ENCODE measurements at places on chromosomes 3 and 15. TPM values are rescaled to one million over a fixed set of nuclear protein-coding genes. Genes with fewer than 3 reads are reported as not detected.

DNA sequence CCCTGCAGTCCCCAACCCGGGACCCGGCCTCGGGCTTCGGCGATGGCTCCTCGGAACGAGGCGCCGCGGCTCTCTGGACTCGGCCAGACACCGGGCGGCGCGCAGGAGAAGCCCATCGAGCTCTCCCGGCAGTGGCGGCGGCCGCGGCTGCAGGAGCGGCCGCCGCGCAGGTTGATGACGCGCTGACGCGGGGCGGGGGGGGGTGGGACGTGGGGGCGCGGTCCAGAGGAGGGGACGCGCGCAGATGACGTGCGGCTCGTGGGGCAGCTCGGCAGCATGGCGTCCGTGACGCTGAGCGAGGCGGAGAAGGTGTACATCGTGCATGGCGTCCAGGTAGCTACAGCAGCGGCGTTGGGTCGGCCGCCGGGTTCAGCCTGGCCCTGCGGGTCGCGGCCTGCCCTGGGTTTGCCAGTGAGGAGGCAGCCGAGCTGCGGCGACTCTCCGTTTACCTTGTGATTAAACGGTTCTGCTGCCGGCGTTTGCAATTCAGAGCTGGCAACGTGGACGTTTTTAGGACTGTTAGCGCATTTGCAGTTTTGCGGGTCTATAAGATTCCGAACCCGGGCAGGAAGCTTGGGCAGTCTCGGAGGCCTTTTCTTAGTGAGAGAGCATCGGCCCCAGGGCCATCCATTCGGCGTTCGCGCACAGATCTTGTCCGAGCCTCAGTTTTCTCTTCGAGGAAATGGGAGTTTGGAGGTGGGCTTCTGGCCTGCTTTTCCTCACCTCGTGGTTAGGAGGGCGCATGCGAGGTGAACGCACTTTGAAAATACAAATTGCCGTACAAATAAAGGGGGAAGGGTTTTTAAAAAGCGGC lies at the start of the genes EXOSC7 and ZDHHC3:
Gene EXOSC7 (plus strand): TSS at position 243 of the 814 bp plus-strand sequence. CDS start 34 bp downstream, at position 277.
Gene ZDHHC3 (minus strand): TSS at position 173 of the 814 bp plus-strand sequence. CDS start 16,738 bp downstream, outside the sequence.
- peak; percentile 38 for DNase-seq

- DNase-seq: no peak
Measured at GRCh38 chr3:39137991-39138803, 15.2 kb downstream of the CSRNP1 start.

- DNase-seq: no peak
Measured at GRCh38 chr3:188925376-188925775, 246.4 kb upstream of the TPRG1 start.

- peak; percentile 96 for DNase-seq
Measured at GRCh38 chr3:161314836-161315395, 56.4 kb downstream of the SPTSSB start.

DNA sequence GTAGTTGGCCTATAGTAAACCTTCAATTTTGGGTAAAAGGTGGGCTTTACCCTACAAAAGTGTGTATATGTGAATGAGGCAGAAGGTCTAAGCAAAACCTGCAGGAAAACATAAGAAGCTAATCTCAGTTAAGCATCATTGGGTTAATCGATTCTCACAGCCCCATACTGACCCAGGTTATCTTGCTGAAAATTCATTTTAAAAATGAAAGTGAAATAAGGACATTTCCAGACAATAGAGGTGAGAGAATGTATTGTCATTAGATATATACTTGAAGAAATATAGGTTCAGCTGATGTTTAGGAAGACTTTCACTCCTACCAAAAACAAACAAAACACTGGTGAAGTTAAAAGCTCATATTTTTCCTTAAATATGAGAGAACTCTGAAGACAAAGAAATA lies 85.6 kb downstream of the MCF2L2 start:
- DNase-seq: no peak

DNA sequence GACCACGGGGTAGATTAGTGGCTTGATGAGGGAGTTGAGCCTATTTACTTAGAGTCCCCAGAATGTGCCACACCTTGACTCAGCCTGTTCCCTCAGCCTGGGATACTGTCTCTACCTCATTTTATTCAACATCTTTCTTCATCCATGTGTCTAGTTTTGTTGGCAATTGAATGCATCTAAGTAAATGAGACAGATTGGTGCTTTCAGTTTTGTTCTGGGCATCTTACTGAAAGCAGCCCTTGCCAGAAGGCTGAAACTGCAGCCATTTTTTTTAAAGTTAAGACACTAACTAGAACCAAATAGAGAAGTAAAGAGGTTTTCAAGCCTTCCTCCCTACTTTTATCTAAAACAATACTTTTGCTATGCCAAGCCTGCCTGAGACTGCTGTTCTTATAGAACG lies 246.8 kb downstream of the SLCO3A1 start:
- DNase-seq: no peak

DNA sequence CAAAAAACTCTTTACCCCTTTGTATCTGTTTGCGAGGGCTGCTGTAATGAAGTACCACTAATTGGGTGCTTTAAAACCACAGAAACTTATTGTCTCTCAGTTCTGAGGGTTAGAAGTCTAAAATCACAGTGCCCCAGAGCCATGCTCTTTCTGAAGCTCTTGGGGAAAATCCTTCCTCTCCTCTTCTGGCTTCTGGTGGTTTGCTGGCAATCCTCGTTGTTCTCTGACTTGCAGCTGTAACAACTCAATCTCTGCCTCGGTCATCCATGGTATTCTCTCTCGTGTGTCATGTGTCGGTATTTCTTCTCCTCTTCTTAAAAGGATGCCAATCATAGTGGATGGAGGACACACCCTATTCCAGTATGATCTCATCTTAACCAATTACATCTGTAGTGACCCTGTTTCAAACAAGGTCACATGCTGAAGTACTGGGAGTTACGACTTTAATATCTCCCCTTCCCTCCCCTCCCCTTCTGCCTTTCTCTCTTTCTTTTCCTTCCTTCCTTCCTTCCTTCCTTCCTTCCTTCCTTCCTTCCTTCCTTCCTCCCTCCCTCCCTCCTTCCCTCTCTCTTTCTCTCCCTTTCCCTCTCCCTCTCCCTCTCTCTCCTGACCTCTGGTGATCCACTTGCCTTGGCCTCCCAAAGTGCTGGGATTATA lies 6.5 kb upstream of the ARL8B start:
- DNase-seq: no peak

- DNase-seq: no peak
Measured at GRCh38 chr3:124261306-124261705, 269.4 kb upstream of the ROPN1 start.

DNA sequence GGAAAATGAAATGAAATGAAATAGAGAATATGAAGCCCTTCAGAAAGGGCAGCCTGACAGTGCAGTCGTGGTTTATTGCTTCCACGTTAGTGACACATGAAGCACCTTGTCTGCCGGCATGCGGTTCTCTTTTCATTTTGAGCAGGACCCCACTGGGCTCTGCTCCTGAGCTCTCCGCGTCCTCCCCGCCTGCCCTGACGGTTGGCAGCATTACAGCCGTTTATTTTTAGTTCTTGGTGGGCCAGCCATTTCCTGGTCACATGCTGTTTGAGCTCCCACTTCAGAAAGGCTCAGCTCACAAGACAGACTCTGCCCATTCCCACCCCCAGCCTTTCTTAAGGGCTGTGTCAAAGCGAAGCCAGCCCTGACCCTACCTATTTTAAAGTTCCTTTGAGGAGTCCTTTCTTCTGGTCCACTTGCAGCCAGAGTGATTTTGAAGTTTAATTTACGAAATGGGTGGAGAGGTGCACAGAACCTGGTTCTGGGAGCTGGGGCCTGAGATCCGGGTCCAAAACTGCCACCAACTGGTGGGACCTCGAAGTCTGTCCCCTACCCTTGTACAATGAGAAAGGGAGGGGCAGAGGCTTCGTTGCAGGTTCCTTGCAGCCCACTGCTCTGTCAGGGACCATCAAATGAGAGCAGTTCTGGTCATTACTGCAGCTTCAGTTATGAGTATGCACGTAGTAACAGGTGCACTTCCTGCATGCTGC lies 60.1 kb downstream of the MGLL start:
- no peak for DNase-seq

DNA sequence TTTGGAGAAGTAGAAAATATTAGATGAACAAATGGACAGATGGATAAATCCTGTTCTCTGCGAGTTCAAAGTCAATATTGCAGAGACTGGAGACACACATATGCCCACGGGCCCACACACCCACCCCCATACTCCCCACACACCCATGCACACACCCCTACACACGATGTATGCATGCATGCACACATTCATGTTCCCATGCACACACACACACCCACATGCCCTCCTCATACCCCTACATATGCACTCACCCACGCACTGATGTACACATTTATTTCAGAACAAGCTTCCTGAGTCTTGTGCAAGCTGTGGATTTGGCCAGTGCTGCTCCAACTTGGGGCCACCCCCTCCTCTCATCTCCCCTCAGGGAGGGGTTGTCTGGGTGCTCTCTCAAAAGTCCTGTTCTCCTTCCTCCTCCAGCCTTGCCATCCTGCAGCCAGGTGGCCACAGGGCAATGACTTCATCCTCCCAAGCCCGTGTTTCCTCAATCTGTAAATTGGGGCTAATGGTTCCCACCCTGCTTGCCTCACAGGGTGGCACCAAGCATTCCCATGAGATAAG lies 16.4 kb downstream of the MAPKAPK3 start:
- no peak for DNase-seq

GRCh38 chr3:173876476-173876875 lies 478.9 kb downstream of the NLGN1 start:
- no peak for DNase-seq

- DNase-seq: no peak
Measured at GRCh38 chr15:57098896-57099295, 180.5 kb downstream of the TCF12 start.

GRCh38 chr3:113747283-113748046 lies 630 bp downstream of the ATP6V1A start:
- no peak for DNase-seq

DNA sequence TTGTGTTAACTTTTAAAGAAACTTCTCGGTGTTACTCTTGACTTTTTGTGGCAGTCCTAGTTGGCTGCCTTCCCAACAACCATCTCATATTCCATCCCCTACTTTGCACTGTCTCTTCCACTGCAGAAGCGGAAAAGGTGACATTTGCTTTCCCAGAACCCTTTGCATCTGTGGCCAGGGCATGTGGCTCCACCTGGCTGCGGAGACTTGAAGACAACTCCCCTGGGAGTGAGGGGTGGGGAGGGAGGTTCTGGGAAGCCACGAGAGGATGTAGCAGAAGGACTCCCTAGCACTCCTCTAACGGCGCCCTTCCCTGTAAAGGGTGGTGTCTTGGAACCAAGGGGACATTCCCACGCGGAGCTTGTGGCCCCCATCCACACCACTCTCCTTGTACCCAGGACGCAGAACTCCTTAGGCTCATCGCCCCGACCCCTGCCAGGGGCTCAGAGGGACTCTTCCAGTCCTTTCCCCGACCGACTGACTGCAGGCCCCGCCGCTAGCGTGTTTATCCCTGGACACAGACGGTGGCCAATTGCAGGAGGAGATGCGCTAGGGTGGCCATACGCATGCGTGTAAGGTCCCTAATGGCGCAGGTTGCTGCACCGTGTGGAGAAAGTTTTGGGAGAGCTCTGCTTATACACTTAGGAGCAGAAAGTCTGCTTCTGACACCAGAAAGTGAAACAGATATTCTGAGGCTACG lies 33.2 kb upstream of the SECISBP2L start:
- no peak for DNase-seq

DNA sequence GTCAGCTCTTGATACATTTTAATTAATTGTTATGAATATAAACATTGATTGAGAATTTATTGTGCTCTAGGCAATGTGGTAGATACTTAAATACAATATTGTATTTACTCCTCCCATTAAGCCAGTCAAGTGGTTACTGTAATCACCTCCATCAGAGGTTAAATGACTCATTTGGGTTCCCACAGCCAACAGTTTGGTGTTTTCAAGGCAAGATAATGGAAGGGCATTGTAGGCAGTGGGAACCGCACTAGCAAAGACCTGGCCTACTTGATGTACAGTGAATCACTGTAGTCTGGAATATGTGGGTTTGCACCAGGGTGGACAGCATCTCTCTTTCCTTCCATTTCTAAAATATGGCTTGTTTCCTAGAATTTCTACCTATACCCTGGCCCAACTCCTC lies 127.4 kb downstream of the EDEM1 start:
- DNase-seq: no peak

DNA sequence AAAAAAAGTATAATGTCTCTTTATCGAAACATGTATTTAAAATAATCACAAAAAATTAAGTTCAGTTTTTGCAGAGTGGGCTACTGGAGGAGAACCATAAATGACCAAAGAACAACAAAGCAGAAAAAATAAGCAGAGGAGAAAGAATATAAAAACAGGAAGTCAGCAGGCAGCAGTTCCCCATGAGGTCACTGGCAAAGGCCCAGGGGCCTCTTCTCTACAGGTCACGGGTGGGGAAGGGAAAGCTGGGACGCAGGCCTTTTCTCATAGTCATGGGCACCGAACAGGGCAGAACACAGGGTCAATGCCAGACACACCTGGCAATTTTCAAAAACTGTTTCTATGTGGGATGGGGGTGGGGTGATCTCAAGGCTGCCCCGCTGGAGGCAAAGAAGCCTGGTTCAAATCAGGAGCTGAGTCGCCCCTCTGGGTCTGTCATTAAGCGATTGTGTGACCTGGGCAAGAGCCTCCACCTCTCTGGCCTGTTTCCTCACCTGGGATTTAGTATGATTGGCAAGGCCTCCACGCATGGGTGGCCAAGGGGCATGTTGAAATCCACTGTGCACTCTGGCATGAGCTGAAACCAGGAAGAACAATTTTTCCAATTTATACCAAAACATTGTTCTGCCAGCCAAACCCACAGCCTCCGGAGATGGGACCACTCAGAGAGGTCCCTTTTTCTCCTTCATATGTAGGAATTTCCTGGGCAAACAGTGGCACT lies 43.8 kb upstream of the UACA start:
- DNase-seq: no peak

- peak; percentile 21 for DNase-seq
Measured at GRCh38 chr3:125192190-125193035, 20.1 kb downstream of the SLC12A8 start.

DNA sequence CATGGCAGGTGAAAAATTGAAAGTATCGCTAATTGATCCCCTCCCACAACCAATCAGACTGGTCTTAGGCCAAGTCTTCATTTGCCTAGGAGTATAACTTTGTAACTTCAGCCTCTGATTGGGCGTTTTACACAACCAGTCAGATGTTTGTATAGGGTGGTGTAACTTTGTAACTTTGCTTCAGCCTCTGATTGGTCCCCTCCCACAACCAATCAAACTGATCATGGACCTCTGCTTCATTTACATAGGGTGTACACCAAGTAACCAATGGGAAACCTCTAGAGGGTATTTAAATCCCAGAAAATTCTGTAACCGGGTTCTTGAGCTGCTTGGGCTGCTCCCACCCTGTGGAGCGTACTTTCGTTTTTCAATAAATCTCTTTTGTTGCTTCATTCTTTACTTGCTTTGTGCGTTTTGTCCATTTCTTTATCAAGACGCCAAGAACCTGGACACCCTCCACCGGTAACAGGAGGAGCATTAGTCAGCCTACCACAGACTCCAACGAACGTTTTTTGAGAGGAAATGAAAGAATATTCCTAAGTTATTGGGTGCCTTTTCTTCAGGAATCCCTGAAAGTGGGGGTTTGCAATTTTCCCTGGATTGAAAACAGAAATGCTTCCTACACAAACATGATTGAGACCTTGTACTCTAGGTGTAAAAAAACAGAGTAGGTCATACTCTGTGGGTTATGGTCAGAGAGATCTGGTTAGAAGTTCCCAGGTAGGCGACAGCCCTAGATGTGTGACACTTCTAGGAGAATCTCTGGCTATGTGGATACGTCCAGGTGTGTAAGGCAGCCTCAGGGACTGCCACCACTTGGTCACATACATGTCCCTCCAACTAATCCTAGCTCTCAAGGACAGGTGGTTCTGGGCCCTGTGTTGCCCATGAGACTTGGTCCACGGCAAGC lies 5.5 kb upstream of the SACM1L start:
- no peak for DNase-seq

The KCNMB3 gene
- 1.9 TPM for total RNA-seq

The FILIP1L gene
- 14.9 TPM for total RNA-seq

The SKOR1 gene
- total RNA-seq: not detected

The SPINK8 gene
- not detected for total RNA-seq

All from kidney epithelial cell (primary cell).